Ascending aorta (tissue), 2 donors: ENCODE measurements at places on chromosomes 3 and 15. TPM values are rescaled to one million over a fixed set of nuclear protein-coding genes. Genes with fewer than 3 reads are reported as not detected.
A peak's percentile ranks its signal among the peaks of the same experiment; 100 is the strongest.

- no peak for DNase-seq
Observed at GRCh38 chr15:81174792-81175327, 21.8 kb upstream of the IL16 start.

Gene CNTN3
- 0.11 TPM for total RNA-seq

- no peak for DNase-seq
Observed at GRCh38 chr3:147361454-147362420, 44.6 kb downstream of the ZIC4 start.

DNA sequence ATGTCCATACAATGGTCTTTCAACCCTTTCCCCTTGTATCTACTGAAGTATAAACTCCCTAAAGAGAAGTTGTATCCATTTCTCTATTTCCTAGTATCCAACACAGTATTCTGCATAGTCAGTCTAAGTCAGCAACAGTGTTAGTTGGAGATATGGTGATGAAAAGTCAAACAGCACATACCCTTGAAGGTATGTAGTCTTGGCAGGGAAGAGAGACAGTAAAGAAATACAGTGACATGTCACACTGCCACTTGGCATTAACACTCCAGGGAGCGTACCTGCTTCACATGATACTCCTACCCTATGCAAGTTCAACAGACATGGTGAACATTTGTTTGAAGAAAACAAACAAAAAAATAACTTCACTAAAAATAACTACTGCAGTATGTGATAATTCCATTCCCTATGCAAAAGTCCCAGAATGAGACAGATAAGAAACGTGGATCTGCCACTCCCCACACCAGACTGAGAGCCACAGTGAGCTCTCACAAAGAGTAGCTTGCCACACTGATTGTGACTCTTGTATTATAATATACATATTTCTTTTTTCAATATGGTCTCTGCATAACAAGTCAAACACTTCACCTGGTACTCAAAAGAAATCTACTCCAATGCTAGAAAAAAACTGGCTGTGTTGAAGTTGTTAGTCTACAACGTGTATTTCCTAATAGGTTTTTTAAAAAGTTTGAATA is 5.9 kb downstream of the PDCD10 start:
- DNase-seq: no peak

GRCh38 chr3:13145826-13146642 is 72.8 kb upstream of the IQSEC1 start:
- DNase-seq: no peak

DNA sequence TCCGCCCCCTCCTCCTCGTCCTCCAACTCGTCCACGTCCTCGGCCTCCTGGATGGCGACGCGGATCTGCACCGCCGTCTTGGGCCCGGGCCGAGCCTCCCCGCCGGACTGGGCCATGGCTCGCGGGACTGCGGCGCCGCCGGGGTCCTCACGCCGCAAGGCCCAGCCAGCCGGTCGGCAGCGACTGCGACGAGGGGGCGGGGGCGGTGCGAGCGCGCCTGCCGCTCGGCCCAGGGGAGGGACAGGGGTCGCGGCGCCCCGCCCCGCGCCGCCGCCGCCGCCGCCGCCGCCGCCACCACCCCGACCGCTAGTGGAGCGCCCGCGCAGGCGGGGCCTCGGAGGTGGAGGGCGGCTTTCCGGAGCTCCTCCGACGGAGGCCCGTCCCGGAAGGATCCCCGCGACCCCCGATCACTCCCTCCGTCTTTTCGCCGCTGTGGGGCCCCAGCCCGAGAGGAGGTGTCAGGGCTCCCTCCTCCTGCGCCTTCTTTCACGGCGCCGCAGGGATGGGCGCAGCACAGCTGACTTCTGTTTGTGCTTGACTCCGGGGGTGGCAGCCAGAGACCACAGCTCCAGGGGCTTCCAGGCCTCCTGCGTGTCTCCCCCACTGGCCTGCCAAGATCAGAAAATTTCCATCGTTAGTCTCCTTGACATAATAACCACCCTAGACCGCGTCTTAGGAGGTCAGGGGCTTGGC is at the start of gene LARP6:
Gene LARP6 (minus strand): TSS at position 185 of the 693 bp plus-strand sequence. CDS start 69 bp downstream, at position 116.
- peak; percentile 78 for DNase-seq

DNA sequence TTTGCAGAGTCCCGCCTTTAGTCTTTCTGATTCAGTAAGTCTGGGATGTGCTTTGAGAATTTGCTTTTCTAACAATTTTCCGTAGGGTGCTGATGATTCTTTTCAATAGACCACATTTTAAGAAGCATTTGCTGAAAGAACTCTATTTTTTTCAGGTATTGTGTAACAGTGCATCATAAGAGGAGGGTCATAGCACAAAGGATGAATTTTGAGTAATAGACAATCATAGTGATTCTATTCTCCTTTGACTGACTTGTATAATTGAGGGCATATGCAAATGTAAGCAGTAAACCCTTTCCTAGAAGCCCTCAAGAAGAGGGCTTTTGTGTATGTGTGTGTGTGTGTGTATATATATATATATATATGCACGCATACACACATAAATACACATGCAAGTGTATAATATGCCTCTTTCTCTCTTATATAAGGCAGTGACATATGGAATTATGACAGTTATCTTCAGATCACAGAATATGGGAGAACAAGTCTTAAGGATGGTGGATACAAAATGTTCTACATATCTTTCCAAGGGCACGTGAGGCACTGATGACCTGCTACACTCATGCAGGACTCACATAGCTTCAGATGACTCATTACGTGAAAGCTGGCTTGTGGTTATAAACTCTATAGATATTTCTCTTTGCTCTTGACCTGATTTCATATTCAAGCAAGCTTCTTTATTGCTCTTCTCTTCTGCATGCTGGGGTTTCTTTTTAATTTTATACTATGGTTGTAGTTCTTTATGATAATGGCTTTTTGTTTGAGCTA is 6.5 kb upstream of the PLSCR1 start:
- DNase-seq: no peak

DNA sequence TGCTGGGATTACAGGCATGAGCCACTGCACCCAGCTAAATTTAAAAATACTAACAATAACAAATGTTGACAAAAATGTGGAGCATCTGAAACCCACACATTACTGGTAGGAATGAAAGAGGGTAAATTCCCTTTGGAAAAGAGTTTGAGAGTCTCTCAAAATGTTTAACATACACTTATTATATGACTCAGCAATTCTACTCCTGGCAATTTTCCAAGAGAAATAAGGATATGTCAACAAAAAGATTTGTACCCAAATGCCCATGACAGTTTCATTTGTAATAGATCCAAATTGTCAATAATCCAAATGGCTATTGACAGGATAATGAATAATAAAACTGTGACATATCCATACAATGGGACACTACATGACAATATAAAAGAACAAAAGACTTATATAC is 9.0 kb downstream of the HCLS1 start:
- DNase-seq: no peak

- no peak for DNase-seq
Observed at GRCh38 chr15:34821831-34822230, 26.5 kb upstream of the ACTC1 start.

Gene ARGFX
- total RNA-seq: not detected

DNA sequence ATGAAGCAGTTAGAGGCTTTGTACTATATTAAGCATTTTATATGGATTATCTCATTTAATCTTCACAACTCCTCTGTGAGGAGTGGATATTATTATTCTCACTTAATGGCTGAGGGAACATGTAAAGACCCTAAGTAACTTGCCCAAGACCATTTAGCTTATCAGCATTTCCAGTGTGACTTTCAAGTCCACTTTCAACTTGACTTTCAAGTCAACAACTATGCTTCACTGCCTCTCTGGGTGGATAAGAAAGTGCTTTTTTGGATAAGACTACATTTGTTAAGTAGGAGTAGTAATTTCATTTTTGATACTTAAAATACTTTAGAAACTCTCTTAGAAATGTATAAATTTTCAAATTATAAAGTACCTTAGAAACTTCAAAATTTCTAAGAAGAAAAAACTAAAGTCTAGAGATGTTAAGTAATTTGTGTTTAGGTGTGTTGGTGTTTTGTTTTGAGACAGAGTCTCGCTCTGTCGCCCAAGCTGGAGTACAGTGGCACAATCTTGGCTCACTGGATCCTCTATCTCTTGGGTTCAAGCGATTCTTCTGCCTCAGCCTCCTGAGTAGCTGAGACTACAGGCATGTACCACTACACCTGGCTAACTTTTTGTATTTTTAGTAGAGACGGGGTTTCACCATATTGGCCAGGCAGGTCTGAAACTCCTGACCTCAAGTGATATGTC is 71.8 kb downstream of the MINDY2 start:
- no peak for DNase-seq

DNA sequence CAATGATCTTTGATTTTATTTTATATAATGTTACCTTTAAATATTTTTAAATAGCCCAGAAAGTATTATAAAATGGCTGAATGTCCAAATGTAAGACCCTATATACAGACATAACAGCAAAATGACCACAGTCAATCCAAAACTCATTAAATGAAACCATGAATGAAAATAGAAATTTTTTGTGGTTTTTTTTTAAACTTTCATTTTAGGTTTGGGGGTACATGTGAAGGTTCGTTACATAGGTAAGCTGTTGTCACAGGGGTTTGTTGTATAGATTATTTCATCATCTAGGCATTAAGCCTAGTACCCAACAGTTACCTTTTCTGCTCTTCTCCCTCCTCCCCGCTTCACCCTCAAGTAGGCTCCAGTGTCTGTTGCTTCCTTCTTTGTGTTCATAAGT is 108.8 kb downstream of the FAIM start:
- no peak for DNase-seq

- peak; percentile 86 for DNase-seq
Observed at GRCh38 chr3:48561045-48561736, 2.4 kb downstream of the UCN2 start.

Gene MOBP
- total RNA-seq: not detected

GRCh38 chr3:33001889-33002288 is 50.4 kb downstream of the CCR4 start:
- DNase-seq: no peak

DNA sequence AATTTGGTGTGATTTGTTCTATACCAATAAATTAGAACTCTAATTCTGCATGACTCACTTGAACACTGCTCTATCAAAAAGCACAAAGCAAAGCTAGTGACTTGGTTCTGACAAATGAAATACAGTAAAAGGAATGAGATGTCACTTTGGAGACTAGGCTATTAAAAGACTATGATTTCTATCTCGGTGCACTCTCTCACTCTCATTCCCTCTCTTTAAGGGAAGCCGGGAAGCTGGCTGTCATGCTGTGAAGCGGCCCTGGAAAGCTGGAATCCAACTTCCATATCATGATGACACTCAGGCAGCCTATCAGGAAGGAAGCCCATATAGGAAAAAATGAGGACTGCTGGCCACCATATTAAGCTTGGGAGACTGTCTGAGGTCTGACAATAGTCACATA is 590.1 kb upstream of the CBLB start:
- DNase-seq: no peak

DNA sequence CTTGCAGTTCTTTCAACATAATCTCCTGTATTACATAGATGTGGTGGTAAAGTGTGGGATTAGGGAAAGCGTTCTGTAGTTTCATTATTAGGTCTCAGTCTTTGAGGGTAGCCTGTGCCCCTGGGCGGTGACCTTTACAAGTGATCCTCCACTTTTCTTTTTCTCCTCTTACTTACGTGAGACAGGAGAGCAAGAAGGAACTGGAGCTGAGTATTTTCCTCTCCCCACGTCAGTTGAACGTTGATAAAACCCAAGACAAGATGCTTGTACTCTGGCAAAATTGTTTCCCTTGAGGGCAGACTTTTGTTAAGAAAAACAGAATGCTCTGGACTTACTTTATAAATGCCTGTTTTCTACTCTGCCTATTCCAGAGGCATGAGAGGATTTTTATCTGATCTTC is 378.7 kb downstream of the ZNF385D start:
- DNase-seq: no peak

GRCh38 chr15:78461171-78461888 is 23.3 kb downstream of the IREB2 start:
- no peak for DNase-seq

GRCh38 chr3:73727854-73728253 is 103.1 kb upstream of the PDZRN3 start:
- DNase-seq: no peak

DNA sequence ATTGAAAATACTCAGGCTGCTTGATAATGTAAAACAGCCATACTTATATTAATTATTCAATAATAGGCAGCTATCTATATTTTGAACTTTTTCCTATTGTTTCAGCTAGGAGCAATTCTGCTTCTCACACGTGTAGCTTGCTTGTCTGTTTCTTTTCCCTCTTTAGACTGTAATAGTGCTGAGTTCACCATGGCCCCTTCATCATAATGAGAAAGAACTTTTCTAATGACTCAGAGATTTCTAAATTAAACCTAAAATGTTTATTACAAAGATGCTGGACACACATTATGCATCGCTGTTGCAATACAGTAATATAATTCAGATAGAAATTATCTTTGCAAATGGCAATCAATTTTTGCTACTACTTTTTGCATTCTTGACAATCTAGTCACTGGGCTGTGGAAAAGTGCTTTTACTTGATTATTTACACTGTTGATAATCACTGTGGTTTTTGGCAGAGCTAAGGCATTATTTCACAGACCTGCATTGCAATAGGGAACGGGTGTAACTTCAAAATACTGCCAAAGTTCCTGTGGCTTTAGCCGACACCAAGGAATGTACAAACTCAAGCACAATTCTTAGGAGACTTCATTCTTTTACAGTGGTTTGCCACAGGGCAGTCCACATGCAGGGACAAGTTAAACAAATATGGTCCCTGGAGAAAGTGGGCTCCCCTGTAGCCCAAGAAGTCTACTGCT is 281.0 kb upstream of the TBL1XR1 start:
- peak; percentile 79 for DNase-seq

GRCh38 chr15:49877117-49877872 is 241.7 kb downstream of the ATP8B4 start:
- DNase-seq: no peak

GRCh38 chr3:69339760-69340159 is 46.1 kb downstream of the FRMD4B start:
- DNase-seq: no peak

GRCh38 chr3:54067055-54067698 is 55.2 kb upstream of the CACNA2D3 start:
- DNase-seq: no peak

DNA sequence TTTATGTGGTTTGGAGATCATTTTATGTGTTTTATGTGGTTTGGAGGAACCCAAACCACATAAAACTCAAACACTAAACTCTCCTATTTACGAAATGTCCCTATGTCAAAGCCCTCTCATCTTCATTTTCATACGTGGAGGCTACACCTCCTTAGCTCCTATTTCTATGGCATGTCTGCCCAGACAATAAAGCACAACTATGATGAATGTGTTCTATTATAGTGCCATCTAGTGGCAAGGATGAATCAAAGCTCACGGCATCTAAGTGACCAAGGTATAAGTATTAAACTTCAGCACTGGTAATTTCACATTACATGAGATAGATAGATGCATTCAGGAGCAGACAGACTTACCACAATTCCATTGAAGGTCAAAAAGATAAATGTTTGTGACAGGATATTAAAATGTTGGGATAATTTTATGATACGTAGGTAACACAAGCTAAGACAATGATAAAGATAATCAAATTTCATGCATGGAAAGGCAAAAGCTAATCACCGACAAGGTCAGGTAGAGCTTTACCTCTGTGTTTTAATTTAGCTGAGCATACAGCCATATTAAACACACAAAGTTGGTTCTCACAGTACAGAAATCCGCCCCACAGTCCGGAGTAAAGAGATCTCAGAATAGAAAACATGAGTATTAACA is 130.6 kb upstream of the FHIT start:
- DNase-seq: no peak

Gene SPSB4
- not detected for total RNA-seq
